ENCODE measurements at places on chromosomes 4 and X.

GRCh38 chrX:96568071-96568470 is 116.6 kb upstream of the DIAPH2 start:
- DNase-seq, result no peak

GRCh38 chr4:15675356-15675755 is 6.3 kb upstream of the FAM200B start:
- DNase-seq, result no peak

- no peak for DNase-seq
Measured at GRCh38 chrX:24767557-24767956, 73.8 kb downstream of the POLA1 start.

DNA sequence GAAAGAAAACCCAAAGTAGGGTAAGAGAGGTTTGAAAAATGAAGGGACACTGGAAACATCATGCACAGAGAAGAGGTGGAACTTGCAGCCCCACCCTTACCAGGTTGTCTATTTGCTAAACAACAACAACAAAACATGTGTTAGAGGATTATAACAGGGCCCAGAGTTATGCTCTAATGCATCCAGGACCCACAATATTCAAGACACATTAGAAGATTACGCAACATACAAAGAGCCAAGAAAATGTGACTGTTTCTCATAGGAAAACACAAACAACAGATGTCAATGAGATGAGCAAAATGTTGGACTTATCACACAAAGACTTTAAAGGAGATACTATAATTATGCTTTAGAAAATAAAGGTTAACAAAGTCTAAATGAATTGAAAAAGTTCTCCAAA is 128.5 kb downstream of the LRBA start:
- DNase-seq, result no peak
